ENCODE measurements at places on chromosomes 2 and 18.

- DNase-seq, result no peak
Observed at GRCh38 chr2:153595939-153596338, 117.4 kb upstream of the RPRM start.

DNA sequence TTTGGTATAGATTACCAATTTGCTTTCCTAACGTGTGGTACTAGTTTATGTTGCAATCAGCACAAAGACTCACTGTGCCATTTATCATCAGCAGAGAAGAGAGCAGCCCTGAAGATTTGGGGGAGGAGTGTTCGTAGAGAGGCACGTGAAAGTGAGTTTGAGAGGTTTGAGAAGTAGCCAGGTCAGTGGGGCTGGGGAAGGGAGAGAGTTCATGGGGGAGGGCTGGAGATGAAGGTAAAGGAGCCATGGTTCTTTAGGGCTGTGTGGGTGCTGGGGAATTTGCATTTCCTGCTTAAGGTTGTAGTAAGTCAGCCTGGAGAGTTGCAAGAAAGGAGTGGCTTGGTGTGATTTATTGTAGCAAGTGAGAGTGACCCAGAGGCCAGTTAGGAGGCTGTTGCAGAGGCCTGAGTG, 172.1 kb downstream of the NEDD4L start:
- DNase-seq, result no peak

DNA sequence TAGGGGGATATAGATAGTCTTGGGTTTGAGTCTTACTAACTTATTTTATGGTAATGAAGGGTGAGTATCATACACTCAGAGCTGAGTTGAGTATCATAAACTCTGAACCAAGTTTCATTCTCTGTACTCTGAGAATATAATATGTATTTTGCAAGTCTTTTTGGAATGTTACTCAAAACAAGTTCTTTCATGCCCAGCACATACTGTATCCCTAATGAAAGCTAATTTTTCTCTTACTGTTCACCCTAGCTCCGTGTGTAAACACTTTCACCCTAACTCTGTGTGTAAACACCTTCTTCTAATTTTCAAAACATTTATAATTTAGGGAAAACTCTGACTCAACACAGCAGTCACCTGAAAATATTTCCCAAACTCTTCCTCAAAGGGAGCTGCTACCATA, 29.7 kb upstream of the CHST9 start:
- no peak for DNase-seq

GRCh38 chr2:104901037-104901881, 47.3 kb downstream of the POU3F3 start:
- no peak for DNase-seq

GRCh38 chr2:160878618-160879017, 281.6 kb upstream of the TANK start:
- no peak for DNase-seq

DNA sequence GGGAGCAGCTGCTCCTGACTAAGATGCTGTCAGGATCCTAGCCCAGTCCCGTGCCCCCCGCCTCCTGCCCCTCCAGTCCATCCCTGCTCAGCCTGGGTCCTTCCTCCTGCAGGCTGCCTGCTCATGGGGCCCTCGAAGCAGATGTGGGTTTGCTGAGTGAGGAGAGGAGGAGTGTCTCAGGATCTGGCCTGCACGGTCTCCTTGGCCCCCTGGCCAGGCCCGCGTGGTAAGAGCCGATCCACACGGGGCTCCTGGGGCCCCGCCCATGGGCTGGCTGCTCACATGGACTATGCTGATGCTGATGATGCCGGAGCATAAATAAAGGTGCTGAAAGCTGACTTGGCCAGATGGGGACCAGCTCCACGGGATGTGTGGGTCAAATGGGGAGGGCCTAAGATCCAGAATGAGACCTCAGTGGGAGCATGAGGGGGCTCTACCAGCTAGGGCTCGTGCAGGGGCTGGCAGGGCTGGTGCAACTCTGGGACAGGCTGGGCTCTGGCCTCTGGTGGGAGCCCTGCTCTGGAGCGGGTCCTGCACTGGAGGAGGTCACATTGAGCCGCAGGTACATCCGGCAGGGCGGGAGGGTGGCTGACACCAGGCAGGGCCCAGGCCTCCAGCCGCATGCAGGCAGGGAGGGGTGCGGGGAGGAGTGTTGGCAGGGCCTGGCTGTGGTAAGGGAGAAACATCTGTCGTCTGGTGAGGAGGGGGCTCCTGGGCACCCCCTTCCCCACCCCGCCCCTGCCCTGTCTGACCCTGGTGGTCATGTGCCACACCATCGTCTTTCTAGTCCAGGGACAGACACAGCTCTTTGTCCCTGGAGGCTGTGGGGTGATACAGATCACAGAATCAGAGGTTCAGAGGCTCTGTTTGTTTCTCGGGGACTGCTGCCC, 275.3 kb upstream of the HDAC4 start:
- DNase-seq, result no peak

DNA sequence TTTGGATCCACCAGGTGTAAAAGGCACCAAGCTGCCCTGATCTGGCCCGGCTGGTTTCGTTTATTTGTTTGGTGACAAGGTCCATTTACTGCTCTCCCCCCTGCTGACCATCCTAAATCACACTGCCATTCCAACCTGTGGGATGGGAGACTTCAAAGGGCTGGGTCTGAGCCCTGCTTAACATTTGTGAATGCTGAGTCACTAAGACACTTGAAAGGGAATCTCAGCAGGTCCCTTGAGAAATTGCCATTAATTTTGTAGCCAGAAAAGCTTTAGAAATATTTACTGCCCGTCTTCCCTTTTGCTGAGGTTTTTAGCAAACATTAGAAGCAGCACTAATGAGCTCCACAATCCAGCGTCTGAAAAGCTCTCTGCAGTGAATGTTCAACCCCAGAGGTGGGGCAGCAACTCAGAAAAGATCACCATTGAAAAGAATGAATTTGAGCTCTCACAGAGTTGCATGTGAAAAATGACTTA, 133.8 kb downstream of the ARL4C start:
- no peak for DNase-seq

DNA sequence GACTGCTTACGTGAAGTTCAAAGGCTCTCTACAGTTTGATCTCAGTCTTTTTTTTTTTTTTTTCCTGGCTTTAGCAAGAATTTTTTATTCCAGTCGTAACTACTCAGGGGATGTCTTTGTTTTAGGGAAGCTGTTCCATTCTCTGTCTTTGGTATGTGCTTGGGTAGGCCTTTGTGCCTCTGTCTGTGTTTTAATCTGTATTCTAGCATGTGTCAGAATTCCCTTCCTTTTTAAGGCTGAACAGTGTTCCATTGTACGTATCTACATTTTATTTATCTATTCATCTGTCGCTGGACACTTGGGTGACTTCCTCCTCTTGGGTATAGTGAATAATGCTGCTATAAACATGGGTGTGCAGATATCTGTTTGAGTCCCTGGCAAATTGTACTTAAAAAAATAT, 42.6 kb downstream of the MYO1B start:
- DNase-seq, result no peak

- DNase-seq, result no peak
Observed at GRCh38 chr18:3088449-3088848, 75.5 kb upstream of the LPIN2 start.

- no peak for DNase-seq
Observed at GRCh38 chr2:11652553-11652952, 17.4 kb downstream of the NTSR2 start.

- no peak for DNase-seq
Observed at GRCh38 chr18:21129566-21130216, 18.1 kb upstream of the ROCK1 start.

GRCh38 chr2:50491541-50492476, 540.1 kb downstream of the NRXN1 start:
- no peak for DNase-seq

GRCh38 chr18:59690996-59691395, 6.2 kb downstream of the CCBE1 start:
- no peak for DNase-seq

DNA sequence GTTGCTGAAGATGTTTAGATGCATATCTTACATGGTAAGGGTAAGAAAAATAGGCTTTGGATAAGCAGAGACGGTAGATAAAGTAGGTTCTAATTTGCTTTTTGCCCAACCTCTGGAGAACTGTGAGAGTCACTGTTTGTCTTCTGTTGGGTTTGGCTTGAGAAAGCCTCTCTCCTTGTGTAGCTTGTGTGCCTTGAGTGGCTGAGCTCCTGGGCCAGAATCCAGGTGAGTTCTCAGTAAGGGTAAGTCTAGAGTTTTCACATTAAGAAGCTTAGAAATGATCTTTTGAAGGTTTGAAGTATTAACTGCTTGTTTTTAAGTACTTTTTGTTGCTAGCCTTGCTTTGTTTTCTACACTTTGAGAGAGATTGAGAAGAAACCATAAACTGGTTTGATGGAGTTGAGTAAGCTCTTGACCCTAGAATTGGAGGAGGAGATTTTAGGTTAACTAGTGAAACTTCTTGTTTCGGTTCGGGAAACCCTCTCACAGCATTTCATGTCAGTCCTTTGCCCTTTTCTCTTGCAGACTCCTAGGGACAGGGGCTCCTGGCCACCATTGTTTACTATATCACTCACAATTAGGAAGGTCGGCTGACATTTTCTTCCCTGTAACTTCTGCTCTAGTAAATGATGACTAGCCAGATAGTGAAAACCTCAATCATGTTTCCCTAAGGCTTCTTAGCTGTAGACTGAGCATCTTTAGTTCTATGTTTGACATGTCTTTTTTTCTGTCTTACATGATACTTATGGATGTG, 26.0 kb downstream of the MAP4K4 start:
- DNase-seq, result no peak

- DNase-seq, result no peak
Observed at GRCh38 chr18:22064581-22064980, 104.8 kb upstream of the GATA6 start.

- no peak for DNase-seq
Observed at GRCh38 chr2:19312949-19313348, 45.5 kb downstream of the OSR1 start.

- DNase-seq, result no peak
Observed at GRCh38 chr2:157837851-157838441, 38.2 kb downstream of the ACVR1 start.

DNA sequence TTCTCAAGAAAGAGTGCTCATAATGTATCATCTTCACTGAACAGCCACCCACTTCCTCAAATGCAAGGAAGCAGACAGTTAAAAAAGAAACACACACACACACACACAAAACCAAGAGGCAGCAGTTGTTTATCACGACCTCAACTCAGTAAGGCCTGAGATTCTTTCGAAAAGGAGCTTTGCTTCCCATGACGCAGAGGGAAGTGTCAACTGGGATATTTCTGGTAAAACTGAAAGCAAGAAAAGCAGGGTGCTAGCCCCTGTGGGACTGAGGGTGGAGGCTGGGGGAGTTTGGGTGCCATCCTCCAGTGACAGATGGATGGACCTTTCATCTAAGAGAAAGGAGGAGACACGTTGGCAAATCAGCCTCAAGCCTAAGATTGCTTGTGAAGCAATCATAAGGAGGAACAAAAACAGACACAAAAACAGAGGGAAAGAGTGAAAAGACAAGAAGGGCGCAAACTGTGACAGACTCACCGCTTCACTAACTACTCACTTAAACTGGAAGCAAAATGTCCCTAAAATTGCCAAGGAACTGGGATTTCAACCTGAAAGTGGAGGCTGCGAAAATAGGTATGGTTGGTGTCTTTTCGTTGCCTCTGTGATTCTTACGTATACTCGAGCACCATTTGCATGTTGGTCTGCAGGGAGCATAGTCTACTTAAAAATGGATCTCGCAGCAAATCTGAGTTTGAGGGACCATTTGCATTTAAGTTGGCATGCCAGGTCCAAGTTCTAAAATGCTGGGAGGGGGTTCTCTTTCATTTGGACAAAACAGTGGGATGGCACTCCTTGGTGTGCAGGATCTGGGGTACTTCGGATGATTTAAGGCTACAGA, at the start of gene ARHGAP25:
Gene ARHGAP25 (plus strand): TSS at position 124 of the 838 bp plus-strand sequence. CDS start 389 bp downstream, at position 513.
- DNase-seq, result no peak

GRCh38 chr2:239918749-239919148, 106.4 kb downstream of the NDUFA10 start:
- DNase-seq, result no peak

- DNase-seq, result no peak
Observed at GRCh38 chr2:33363325-33364298, 112.8 kb upstream of the RASGRP3 start.

DNA sequence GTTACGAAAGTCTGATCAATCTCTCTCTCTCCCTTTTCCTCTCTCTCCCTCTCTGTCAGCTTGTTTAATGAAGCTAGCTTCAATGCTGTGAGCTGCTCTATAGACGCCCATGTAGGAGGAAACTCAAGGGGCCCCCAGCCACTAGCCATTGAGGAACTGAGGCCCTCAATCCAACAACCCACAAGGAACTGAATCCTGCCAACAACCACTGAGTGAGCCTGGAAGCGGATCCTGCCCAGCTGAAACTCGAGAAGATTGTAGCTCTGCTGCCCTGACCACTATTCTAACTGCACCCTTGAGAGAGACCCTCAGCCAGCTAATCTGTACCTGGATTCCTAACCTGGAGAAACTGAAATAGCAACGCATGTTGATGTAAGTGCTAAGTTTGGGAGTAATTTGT, 129.2 kb downstream of the BCL11A start:
- no peak for DNase-seq

DNA sequence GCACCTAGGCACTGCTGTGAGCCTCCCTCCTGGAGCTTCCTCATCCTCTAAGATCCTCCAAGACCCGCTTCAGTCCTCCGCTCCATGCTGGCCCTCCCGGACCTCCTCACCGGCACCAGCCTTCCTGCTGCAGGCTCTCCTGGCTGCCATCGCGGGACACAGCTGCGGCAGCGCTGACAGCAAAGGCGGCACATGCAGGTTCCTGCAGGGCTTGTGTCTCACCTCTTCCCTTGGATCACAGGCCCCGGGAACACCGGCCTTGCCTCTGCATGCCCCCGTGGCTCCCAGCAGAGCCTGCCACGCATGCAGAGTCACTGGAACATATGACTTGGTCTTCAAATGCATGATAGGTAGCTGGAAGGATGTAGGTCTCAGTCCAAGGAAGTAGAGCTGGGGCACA, 67.2 kb downstream of the PTGR3 start:
- no peak for DNase-seq

DNA sequence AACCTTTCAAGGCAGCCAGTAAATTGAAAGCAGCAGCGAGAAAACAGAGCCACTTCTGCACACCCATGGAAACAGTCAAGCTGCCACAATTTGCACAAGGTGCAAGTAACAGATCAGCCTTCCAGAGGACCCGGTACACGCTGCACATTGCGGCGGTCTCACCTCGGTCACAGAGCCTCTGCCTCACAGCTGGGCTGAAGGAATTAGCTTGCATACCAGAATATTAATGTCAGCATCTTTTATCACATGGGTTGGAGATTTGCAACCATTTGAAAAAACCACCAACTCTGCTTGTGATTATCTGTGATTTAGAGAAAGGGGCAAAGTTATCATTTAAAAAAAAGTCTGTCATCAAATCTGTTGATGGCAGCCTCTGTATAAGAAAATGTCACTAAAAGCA, 330.5 kb upstream of the TCF4 start:
- no peak for DNase-seq

GRCh38 chr2:12616456-12617156, 100.1 kb upstream of the TRIB2 start:
- DNase-seq, result no peak

DNA sequence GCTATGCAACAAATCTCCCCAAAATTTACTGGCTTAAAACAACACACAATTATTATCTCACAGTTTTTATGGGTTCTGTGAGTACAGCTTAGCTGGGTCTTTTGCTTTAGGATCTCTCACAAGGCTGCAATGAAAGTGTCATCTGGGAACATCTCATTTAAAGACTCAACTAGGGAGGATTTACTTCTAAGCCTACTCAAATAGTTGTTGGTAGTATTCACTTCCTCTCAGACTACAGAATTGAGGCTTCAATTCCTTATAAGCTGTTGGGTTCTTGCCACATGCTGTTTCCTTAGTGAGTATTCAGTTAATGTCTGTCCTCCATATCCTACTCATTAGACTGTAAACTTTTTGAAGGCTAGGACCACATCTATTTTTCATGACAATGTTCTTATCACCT, 72.3 kb downstream of the MDH1 start:
- DNase-seq, result no peak

GRCh38 chr2:118119761-118120400, 31.6 kb downstream of the INSIG2 start:
- no peak for DNase-seq
